ENCODE measurements at places on chromosomes 2 and 18.

- DNase-seq = no peak
Measured at GRCh38 chr2:148909114-148909513, 34.1 kb downstream of the KIF5C start.

GRCh38 chr2:65724752-65725151 is 292.4 kb upstream of the SPRED2 start:
- DNase-seq = no peak

DNA sequence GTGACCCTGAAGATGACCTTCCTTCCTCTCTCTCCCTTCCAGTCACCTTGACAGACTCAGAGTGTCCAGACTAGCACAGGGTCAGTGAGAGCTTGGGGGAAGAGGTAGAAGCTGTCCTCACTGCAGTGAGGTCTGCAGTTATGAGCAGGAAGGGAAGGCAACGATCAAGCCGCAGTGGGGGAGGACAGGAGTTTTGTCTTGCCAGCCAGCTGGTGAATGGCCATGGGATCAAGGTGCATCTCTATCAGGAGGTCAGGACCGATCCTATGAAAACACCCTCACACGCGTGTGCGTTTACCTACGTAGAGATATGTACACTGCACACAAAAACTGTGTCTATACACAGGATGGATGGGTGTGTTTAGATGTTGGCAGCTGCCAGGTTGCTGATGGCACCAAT is 83.2 kb downstream of the THNSL2 start:
- DNase-seq = no peak

DNA sequence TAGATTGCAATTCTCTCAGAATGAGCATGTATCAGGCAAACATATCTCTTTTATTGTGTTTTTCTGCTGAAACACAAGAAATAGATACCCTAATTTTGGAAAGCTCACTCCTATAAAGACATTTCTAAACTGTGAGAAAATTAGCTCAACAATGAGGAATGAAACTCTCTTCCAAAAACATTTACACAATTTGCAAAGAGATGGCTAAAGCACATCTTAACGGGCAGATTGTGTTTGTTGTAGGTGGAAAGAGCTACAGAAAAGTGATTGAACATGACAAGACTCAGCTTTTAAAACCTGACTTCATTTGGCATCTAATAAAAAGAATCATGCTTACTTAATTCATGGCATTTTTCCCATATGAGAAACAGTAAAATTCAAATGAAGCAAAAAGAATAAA is 175.0 kb upstream of the SLC39A10 start:
- no peak for DNase-seq

GRCh38 chr18:40546875-40547274 is 1408.2 kb upstream of the PIK3C3 start:
- DNase-seq = no peak

DNA sequence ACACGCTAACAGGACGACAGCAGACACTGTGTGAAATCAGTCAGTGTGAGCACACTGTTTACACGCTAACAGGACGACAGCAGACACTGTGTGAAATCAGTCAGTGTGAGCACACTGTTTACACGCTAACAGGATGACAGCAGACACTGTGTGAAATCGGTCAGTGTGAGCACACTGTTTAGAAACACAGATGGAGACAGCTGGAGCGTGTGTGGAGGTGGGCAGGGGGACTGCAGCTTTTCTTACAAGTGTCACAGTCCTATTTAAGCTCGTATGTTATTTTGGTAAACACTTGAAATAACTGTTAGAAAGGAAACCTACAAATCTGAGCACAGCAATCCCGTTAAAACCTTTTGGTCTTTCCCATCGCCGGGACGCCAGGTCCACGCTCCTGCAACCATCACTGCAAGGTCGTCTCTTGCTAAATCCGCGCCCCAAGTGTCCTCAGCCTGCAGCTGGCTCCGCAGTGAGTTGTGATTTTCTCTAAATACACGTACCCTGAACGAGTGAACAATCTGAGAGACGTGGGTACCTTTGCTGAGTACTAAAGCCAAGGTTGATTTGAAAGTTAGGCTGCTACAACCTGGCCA is 58.9 kb upstream of the CTDP1 start:
- DNase-seq = no peak

DNA sequence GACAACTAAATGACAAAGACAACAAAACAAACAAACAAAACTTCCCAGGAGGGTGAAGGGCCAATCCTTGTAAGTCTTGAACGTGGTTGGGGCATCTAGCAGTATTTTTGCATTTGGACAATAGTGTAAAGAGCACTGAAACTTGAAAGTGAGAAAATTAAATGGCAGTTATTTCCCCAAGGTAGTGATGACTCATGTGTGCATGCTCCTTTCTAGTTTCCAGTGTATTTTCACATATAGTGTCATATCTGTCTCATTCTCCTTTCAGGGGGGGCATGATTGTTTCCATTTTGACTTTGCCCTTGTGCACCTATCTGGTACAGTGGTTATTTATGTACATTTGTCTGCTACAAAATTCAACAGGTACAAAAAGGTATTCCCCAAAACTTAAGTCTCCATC is 39.5 kb downstream of the CERS6 start:
- DNase-seq = no peak

- no peak for DNase-seq
Measured at GRCh38 chr2:57720728-57721627, 325.6 kb upstream of the VRK2 start.

DNA sequence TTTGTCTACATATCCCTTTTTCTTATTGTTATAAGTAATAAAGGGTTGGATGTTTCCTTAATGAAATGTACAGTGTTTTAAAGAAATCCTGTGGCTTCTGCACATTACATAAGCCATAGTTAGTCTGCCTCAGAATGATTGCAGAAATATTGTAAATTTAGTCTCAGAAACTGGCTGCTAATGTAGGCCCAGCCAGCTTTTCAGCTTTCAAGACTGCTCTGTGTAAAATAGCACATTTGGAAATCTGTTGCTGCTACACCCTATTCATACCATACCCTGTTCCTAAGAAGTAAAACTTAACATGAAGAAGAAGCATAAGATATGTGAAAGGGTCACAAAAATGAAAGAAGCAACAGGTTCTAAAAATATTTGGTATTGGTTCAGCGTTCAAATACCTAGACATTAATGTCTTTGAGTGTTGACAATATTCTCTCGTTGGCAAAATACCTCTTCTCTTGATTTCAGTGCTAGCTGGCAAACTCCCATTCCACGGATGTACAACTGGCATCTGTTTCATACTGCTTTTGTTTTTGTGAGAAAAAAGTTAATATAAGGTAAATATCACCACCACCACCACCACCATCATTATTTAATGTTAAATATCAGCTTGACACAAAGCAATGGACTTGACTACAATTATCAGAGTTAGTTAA is 19.2 kb upstream of the NCKAP1 start:
- DNase-seq = no peak

Measured in stimulated activated CD8-positive, alpha-beta memory T cell treated with anti-CD3 and anti-CD28 coated beads, Interleukin-7, amount 100 ng/mL, for 1 hour (primary cell).